A549 treated with dexamethasone at 1 μM for 4 hours (cell line): ENCODE measurements at places on chromosomes 2 and 18. TPM values are rescaled to one million over a fixed set of nuclear protein-coding genes. Genes with fewer than 3 reads are reported as not detected.

Gene STPG4
- 0.07 TPM in 1 of 5 replicates, not detected in the others for total RNA-seq

Gene ASB3
- 10.5 to 13.6 TPM (median 11.9 TPM) in 5 replicates for total RNA-seq

Gene CLHC1
- total RNA-seq, result 1.0 to 2.4 TPM (median 2.2 TPM) in 5 replicates

Gene C2orf15
- total RNA-seq, result 0.48 to 0.58 TPM (median 0.57 TPM) in 5 replicates

Gene M1AP
- not detected in 5 replicates for total RNA-seq

Gene GAL3ST2
- total RNA-seq, result 0.15 to 0.27 TPM (median 0.25 TPM) in 5 replicates

Gene LOXHD1
- not detected in 5 replicates for total RNA-seq

Gene ADAM23
- total RNA-seq, result 9.5 to 10.7 TPM (median 9.8 TPM) in 5 replicates

Gene CCT4
- 296 to 312 TPM (median 310 TPM) in 5 replicates for total RNA-seq

Gene GALNT5
- 2.0 to 2.4 TPM (median 2.1 TPM) in 5 replicates for total RNA-seq

Gene RIT2
- total RNA-seq, result not detected in 5 replicates
